Stimulated activated CD8-positive, alpha-beta memory T cell treated with anti-CD3 and anti-CD28 coated beads, Interleukin-7, amount 100 ng/mL, for 48 hours (primary cell): ENCODE measurements at places on chromosomes 11 and 22.

DNA sequence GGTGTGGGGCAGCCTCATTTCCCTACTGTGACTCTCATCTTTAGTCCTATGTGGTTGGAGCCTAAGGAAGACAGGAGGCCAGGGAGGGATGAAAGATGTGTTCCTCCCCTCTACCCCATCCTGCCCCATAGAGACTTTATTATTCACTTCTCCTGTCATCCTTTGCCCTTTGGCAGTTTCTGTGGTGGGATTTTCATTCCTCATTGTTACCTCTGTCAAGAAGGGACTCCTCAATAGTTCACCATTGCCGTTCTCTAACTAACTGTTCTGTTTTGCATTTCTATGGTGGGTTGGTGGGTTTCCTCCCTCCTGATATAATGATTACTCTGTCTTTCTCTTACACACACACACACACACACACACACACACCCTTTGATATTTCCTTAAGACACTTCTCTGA, 202.3 kb downstream of the DSCAML1 start:
- DNase-seq = no peak

- no peak for DNase-seq
Observed at GRCh38 chr11:17506314-17506713, 29.7 kb upstream of the ABCC8 start.

DNA sequence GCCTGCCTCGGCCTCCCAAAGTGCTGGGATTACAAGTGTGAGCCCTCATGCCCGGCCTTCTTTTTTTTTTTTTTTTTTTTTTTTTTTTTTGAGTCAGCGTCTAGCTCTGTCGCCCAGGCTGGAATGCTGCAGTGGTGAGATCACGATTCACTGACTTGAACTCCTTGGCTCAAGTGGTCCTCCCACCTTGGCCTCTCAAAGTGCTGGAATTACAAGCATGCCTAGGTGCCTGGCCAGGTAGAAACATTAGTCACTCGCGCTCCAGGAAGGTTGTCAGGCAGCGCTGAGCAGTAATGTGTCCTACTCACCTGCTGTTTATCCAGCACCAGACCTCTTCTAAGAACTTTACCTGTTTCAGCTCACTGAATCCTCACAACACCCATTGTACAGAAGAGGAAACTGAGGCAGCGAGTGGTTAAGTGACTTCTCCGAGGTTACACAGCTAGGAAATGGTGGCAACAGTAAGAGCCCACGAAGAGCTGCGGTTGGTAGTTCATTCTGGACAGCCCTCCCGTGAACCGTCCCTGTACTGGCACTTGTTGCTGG, 496 bp upstream of the CST6 start:
- DNase-seq = no peak

GRCh38 chr11:118531597-118532084, 649 bp downstream of the TMEM25 start:
- no peak for DNase-seq

GRCh38 chr11:94459576-94459975, 34.1 kb downstream of the MRE11 start:
- DNase-seq = no peak

GRCh38 chr22:45554040-45554406, 51.3 kb downstream of the FBLN1 start:
- DNase-seq = no peak

DNA sequence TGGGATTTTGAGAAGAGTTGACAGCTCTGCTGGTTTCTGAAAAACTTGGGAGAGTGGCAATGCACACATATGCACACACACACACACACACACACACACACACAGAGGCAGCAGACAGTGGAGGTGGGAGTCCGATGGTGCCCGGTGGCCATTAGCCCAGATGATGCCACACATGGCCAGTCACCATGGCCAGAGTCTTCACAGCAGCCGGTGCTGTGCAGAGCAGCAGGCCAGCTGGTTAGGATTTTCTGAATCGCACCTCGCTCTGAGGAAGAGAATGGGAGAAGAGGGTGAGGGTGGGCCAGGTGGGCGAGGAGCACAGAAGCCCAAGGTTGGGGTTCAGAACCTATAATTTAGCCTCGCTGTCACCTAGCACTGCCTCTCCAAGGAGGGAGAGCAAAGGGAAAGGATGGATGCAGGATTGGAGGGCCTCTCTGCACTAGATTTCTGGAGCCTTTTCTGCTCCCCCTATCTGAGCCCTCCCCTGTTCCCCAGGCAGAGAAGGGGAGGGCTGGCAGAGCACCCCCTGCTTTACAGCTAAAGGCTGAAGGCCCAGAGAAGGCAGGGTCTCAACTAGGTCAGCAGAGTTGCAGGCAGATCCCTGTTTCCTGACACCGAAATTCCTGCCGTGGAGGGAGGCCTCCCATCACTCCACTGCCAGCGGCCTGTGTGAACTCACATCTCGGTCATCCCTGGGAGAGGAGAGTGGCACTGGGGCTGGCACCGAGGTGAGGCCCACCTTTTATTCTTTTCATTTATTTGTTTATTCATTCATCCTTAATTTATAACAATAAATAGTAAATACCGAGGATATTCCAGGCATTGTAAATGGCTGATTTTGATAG, 25.8 kb upstream of the FXYD6 start:
- no peak for DNase-seq
